Amygdala (tissue), 56 donors: ENCODE measurements at places on chromosomes 12 and 14.

DNA sequence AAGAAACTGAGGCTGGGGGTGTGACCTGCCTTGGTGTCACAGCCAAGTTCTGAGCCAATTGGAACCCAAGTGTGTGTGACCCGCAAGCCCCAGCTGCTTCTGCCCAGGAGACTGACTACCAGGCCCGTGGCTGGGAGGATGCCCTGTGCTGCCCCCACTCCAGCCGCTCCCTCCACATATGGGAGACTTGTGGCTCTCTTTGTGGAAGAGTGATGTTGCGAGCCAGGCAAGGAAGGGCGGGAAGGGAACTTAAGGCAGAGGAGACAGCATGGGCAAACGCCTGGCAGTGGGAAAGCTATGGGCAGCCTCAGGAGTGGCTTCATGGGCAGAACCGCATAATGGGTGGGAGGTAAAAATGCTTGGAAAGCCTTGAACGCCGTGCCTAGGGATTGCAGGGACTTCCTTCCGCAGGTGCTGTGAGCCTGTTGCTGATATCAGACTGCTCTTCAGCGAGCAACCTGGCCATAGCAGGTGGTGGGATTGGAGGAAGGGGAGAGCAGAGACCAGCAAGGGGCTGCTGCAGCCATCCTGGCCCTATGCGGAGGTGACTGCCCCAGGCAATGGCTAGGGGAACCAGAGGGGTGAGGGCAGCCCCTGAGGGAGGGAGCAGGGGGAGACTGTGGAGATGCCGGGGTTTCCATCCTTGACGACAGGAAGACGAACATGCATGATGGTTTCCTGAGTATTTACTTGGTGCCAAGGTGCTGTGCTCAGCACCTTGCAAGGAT, 115.7 kb downstream of the LGMN start:
- no peak for DNase-seq

GRCh38 chr14:74881431-74882102, at the start of gene DLST:
Gene DLST (plus strand): TSS chr14:74881916. CDS start chr14:74881954, 38 bp downstream.
- peak; percentile 78 for DNase-seq

DNA sequence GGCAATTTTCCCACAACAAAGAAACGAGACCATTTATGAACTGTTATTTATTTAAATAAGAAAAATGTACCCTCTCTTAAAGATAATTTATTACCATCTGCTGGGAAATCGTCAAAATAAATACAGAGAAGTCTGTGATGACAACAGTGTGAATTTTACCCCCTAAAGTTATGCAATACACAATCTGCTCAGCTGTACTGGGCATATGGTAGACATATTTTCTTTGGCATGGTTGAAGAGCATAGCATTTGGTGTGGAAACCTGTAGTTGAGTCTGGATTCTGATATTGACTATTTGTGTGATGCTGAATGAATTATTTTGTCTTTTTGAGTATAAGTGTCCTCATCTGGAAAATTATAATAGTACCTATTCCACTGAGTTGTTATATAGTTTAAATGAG, 60.0 kb downstream of the CFAP54 start:
- no peak for DNase-seq

DNA sequence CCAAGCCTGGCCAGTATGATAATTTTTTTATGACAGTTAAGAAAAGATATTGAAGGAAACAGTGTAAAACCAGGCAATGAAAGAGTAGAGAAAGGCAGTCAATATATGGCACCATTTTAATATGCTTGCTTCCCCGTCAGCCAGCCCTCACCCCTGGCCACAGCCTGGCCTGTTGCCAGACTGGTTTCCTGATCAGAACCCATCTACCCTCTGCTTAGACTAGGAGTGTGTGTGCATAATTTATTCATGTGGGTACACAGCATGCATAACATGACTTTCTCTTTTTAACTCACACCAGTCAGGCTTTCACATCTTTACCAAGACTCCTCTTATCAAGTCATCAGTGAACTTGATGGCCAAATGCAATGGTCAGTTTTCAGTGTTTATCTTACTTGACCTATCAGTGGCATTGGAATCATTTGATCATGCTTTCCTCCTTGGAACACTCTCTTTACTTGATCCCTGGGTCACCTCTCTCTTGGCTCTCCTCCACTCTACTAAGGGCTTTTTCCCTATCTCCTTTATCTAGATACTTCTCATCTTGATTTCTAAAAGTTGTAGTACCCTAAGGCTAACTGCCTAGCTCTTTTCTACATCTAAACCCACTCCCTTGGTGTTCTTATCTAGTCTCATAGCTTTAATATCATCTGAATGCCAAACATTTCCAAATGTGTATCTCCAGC, 10.0 kb upstream of the GPR19 start:
- DNase-seq: no peak
